ENCODE measurements at places on chromosomes 5 and 9.

DNA sequence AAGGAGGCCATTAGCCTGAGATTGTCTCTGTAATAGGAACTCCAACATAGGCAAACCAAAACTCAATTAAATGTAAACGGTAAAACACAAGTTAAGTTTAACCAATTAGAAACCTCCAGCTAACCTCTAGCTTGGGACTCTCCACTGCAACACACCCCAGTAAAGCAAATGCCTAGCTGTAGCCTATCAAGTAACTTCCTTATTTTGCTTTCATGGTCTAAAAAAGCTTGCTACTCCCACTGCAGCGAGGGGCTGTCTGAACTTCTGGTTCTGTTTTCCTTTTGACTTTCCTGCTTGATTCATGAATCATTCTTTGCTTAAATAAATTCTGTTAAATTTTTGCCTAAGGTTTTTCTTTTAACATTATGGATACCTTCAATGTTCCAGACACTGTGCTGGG lies 24.4 kb upstream of the C5orf46 start:
- no peak for DNase-seq

GRCh38 chr9:120935383-120935857 lies 8.8 kb upstream of the TRAF1 start:
- DNase-seq, result peak; percentile 97

DNA sequence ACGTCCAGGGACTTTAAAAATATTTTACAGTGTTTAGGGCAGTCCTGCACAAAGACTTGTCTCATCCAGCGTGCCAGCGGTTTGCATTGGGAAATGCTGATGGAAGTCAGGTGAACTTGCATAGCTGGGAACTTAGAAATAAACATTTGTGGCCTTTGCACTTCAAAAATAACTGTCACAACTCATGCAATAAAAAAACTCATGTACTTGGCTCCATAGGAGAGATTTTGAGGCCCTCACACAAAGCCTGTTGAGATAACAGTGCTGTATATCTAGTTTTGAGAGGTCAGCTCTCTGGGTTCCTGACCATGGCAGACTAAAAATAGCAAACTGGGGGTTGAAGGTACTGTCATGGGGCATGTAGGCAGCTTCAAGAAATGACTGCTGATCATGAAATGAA lies 5.5 kb downstream of the COMMD10 start:
- DNase-seq, result no peak

- no peak for DNase-seq
These were observed 103.5 kb upstream of the APC start for GRCh38 chr5:112634166-112634565.

DNA sequence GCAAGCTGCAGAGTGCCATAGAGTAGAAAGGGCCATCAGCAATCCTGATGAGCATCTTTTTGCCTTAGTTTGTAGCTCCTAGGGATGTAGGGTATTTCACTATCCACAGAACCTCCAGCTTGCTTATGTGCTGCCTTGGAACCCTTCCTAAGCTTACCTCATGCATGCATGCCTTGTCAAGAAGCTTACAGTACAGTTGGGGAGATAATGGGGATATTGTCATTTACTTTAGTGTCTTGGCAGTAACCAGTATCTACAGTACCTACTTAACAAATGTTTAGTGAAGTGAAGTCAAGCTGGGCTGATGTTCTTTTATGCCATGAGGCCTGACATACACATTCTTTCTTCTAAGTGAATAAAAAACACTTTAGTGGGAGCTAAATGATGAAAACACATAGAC lies 164.6 kb upstream of the PPP1R2B start:
- DNase-seq, result no peak

GRCh38 chr9:82346040-82346439 lies 357.5 kb downstream of the SPATA31D1 start:
- no peak for DNase-seq

- peak; percentile 27 for DNase-seq
These were observed 11.0 kb downstream of the CDH10 start for GRCh38 chr5:24633715-24634325.

DNA sequence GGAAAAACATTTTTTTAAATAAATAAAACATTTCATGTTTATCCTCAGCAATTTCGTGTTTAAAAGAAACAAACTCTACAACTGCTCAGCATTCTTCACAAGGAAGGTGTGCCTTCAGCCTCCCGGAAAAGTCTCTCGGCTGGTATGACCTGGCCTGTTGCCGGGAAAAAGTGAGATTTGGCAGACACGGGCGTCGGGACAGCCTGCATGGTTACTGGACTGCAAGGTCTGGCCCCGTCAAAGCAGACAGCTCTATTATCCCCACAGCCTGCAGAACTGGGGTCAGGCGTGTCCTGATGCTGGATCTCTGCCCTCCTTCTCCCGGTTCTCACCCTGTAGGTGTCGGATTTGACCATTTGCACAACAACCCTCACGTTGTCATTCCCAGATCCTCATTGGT lies 120.3 kb upstream of the SPATA31C2 start:
- DNase-seq, result no peak

DNA sequence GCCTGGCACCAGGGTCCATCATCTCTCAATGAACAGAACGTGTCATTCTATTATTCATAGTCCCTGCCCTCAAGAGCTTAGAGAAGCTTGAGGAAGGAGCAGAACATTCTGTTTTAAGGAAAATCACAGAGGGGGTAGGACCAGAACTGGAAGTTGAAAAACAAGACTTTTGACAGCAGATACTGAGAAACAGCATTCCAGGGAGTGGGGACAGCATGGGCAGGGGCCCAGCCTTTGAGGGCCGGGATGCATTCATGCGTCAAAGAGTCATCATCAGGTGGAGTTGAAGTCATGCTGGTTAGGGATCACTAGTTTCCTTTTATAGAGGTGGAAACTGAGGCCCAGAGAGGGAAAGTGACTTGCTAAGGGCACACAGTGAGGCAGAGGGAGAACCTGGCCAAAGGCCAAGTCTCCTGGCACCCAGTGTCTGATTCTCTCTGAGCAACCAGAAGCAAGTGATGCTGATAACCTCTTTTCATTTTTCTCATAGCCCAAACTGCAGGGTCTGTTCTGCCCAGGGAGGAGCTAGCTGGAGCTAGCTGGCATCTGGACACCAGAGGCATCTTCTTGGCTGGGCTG lies 41.5 kb upstream of the STXBP1 start:
- peak; percentile 45 for DNase-seq

DNA sequence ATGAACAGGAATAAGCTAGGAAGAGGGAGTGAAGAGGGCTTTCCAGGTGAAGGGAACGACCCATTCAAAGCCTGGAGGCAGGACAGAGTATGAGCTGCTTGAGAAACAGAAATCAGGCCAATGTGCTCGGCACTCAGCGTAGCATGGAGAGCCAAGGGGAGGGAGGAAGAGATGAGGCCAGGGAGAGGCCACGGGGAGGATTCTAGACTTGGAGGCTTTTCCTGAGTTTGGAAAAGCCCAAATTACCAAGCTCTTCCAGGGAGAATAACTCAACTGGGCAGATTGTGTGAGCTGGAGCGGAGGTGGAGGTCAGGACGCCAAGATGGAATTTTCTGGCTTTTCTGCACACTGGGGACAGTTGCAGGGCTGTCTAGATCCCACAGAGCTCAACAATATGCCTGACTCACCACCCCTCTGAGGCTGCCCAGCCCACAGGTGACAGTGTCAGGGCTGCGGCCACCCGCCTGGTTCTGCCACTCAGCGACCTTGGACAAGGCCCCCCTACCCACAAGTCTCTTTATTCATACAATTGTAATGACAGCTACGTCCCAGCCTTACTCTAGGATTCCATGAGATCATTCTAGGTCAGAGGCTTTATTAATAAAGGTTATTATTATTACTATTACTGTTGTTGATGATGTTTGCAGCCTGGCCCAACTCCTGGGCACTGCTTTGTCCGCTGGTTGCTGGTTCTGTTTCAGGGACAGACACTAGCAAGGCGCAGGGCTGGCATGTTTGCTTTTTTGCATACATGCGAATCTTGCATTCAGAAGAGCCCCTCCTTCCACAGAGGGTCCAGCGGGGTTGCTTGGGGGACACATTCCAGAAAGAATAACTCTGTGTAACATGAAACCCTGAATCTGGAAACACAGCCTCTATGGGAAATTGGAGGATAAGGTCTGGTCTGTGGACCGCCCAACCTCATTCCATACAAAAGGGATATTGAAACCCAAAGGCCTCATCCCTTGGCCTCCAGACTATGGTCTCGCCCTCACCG lies 9.4 kb upstream of the LMX1B start:
- no peak for DNase-seq

GRCh38 chr5:39755452-39755851 lies 330.7 kb upstream of the DAB2 start:
- no peak for DNase-seq

DNA sequence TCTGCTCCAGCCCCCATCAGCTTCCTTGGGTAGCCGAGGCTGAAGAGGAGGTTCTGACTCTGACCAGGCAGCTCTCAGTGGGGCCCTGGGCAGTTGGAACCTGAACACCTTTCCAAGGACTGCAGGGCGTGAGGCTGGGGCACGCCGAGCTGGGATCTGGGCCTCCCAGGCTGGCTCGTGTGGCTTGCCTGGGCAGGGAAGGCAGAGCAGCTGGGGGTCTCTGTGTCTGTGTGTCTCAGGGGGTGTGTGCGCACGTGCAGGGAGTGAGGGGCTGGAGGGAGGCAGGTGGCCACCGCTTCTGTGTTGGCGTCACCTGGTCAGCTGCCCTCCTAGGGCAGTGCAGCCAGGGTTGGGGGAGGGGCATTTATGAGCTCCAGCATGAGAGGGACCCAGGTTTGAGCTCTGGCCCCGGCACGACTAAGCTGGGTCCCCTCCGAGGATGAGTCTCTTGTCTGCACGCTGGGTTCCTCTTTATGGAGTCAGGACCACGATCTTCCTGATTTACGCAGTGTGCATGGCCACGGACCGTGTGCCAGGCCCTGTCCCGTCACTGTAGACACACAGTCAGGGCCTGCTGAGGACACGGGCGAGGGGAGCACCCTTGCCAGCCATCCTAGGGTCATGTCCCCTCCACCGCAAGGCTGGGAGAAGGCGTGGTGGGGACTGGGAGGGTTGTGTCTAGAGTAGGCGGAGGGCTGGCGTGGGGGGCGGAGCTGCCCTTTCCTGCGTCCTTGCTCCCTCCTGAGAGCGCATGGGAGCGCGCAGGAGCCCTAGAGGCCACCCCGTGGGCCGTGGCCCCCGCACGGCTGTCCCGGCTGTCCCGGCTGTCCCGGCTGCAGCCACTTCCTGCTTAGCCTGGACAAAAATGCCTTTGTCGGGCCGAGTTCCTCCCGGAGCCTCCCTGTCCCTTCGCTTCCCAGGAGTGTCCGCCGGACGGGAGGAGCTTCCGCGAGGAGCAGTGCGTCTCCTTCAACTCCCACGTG lies 4.6 kb downstream of the ADAMTSL2 start:
- no peak for DNase-seq

GRCh38 chr5:164336276-164336675 lies 830.9 kb downstream of the MAT2B start:
- DNase-seq, result no peak

GRCh38 chr9:126636983-126637798 lies 23.5 kb downstream of the LMX1B start:
- no peak for DNase-seq

- no peak for DNase-seq
These were observed 205.3 kb upstream of the WWC1 start for GRCh38 chr5:168086104-168086610.

DNA sequence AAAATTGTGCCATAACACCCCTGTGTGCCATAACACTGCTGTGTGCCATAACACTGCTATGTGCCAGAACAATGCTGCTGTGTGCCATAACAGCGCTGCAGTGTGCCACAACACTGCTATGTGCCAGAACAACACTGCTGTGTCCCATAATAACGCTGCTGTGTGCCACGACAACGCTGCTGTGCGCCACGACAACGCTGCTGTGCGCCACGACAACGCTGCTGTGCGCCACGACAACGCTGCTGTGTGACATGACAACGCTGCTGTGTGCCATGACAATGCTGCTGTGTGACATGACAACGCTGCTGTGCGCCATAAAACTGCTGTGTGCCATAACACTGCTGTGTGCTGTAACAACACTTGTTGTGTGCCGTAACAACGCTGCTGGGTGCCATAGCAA lies 25.9 kb downstream of the CFAP90 start:
- no peak for DNase-seq

- no peak for DNase-seq
These were observed 99.2 kb downstream of the CRB2 start for GRCh38 chr9:123455187-123455586.

- no peak for DNase-seq
These were observed 5.5 kb downstream of the ANXA2R start for GRCh38 chr5:43034591-43034968.

DNA sequence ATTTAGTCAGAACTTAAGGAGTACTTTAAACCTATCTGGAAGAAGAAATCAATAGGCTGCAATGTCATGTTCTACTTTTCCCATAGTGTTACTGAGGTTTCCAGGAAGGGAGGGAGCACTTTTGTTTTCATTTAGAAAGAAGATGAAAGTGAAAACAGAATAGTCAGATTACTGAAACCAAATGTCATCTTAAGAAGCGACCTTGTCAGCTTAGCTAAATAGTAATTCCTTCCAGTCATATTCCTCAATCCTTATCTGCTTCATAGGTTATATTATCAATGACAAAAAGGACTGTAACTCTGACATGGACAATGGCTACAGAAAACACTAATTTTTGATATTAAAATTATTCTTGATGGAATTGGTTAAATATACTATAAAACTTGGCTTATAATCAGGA lies 27.7 kb downstream of the SAR1B start:
- no peak for DNase-seq

GRCh38 chr5:176824604-176825003 lies 14.2 kb downstream of the UNC5A start:
- no peak for DNase-seq

- no peak for DNase-seq
These were observed 21.5 kb upstream of the PLEKHG4B start for GRCh38 chr5:70440-70839.

GRCh38 chr9:71680189-71680980 lies 87.9 kb downstream of the CEMIP2 start:
- no peak for DNase-seq

GRCh38 chr5:169719360-169720314 lies 82.6 kb downstream of the DOCK2 start:
- no peak for DNase-seq

DNA sequence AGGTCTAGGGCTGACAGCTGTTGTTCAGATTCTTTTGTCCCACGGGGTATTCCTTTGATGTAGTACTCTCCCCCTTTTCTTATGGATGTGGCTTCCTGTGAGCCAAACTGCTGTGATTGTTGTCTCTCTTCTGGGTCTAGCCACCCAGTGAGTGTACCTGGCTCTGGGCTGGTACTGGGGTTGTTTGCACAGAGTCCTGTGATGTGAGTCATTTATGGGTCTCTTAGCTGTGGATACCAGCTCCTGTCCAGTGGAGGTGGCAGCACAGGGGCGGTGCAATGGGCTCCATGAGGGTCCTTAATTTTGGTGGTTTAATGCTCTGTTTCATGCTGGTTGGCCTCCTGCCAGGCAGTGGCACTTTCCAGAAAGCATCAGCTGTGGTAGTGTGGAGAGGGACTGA lies 161.3 kb downstream of the CAVIN4 start:
- DNase-seq, result no peak

Data from DMS79 treated with DMSO at 0.1 percent for 48 hours (cell line).